ENCODE measurements at places on chromosomes 7 and 10.

DNA sequence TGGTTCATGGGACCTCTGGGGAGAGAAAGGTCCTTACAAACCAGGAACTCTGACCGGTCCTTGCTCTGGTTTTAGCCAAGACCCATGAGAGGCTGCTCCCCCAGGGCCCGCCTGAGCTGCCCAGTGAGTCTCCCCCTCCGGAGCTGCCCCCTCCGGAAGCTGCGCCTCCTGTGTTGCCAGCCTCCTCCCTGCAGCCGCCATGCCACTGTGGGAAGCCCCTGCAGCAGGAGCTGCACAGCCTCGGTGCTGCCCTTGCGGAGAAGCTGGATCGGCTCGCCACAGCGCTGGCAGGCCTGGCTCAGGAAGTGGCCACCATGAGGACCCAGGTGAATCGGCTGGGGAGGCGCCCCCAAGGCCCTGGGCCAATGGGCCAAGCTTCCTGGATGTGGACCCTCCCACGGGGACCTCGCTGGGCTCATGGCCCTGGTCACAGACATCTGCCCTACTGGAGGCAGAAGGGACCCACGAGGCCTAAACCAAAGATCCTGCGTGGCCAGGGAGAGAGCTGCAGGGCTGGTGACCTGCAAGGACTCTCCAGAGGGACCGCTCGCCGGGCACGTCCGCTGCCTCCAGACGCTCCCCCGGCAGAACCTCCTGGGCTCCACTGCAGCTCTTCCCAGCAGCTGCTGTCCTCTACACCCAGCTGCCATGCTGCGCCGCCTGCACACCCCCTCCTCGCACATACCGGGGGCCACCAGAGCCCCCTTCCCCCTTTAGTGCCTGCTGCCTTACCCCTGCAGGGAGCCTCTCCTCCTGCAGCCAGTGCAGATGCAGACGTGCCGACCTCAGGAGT, 40.1 kb downstream of the ZNF467 start:
- DNase-seq, result no peak

DNA sequence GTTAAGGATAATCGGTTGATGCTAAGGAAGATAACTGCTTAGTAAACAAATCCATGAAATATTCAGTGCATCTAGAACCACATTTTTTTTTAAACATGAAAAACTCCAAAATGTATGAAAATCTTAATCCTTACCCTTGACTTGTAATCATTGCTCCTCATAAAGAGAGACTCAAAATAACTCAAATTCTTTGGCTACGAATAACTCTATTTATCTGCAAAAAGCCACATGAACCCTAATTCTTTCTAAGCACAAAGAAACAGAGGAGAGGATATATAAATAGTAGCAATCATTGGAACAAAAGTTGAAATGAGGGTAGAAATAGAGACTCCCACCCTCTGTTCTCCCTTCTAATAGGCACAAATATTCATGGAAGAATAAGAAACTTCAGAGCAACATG, 40.2 kb downstream of the ANK3 start:
- no peak for DNase-seq

DNA sequence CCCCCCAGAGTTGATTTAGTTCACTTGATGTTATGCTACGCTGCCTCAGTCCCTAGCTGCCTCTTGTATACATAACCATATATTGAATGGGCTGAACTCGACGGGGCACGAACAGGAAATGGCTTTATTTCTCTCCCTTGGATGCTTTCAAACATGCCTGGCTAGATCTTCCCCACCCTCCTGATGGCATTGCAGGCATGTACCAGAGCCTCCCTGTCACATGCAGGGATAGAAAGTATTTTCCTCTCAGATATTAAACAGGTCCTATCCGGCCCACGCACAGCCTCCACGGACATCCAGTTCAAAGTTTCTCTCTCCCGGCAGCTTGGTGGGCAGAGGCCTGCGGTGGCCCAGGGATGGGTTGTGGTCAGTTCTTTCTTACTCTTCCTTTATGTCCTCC, 422.1 kb downstream of the RPS24 start:
- DNase-seq, result no peak

GRCh38 chr7:112001091-112001826, 204.9 kb downstream of the DOCK4 start:
- no peak for DNase-seq
